ENCODE measurements at places on chromosomes 5 and 9.

DNA sequence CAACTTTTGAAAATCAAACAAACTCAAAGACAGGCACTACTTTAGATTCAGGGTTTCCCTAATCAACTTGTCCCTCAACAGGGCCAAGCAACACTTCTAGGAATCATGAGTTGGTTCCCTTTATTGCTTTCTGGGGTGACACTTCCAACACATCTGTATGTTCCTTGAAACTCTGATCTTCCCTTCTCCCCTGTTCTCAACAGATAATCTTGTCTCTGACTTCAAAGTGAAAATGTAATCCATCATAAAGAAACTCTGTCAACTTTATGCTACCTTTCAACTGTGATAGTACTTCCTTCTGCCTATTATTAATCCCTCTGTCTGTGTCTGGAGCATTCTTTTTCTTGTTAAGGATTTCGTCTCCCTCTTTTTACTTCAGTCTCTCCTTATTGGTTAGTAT, 250.1 kb upstream of the MEF2C start:
- no peak for DNase-seq

- no peak for DNase-seq
Observed at GRCh38 chr9:95004411-95005277, 278.1 kb downstream of the AOPEP start.

GRCh38 chr5:6868171-6868570, 154.9 kb downstream of the TENT4A start:
- DNase-seq, result no peak

GRCh38 chr5:3609120-3609681, 13.6 kb downstream of the IRX1 start:
- DNase-seq, result no peak

DNA sequence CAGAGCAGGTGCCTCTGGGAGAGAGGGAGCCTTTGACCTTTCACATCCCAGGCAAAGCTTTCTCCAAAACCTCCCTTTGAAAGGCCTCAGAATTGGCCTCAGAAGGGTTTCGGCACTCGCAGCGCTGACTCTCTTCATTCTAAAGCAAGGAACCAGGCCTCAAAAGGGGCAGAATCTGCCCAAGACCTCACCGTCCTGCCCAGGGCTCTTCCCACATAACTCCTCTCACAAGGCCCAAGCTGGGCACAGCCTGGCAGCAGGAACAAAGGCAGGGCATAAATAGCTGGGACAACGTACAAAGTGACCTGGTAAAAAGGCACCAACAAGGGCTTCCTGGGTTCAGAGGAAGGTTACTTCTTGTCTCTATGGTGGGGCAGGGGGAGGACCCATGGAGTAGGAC, 166.3 kb upstream of the FSTL4 start:
- no peak for DNase-seq

DNA sequence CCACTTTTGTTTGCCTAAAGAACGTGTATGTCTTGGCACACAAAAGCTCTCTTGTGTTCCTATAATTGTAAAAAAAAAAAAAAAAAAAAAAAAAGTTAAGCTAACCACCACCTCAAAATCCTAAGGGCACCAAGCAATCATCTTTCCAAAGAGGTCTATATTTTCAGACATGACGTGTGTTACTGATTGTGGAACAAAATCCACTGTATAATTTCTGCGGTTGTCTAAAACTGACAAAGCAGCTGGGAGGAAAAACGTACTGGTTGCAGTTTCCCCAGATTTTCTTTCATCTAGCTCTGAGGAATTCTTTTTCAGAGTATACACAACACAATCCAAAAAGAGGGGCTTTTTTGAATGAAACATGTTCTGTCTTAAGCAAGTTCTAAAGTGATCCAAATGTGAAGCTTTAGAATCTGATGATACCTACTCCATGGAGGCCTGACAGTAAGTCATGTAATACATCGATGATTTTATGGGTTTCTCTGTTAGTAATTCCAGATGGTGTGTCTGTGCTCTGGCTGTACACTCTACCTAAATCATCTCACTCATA, 375.6 kb upstream of the NUDT12 start:
- DNase-seq, result no peak

GRCh38 chr9:16182784-16183183, 629.9 kb downstream of the CCDC171 start:
- DNase-seq, result no peak

GRCh38 chr5:181138258-181138657, 7.3 kb upstream of the OR2V1 start:
- DNase-seq, result no peak

DNA sequence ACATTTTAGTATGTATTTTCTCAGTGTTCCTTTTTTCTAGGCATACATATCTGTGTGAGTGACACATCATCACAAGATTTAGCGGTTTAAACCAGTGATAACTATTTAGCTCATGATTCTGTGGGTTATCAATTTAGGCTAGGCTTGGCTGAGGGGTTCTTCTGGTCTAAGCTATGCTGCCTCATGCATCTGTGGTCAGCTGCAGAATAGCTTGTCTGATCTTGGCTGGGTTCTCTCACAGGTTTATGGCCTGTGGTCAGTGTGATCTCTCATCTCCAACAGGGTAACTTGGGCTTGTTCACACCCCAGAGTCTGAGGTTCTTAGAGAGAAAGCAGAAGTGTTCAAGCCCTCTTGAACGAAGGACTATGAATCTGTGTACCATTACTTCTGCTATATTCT, 363.3 kb downstream of the KDM4C start:
- DNase-seq, result no peak

DNA sequence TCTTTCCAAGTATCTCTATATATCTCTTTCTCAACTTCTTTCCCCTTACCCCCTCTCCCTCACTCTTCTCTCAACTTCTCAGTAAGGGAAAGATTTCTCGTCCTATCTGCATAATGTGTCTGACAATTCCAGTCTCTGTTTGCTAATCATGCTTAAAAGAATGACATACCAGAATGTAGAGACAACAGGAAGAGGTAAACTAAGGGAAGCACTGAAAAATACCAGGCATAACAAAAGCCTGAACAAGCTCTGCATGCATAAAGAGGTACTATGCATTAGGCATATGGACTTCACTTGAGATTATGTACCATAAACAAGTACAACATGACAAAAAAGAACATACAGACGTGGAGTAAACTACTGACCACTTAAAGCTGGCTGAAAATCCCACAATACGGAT, 62.6 kb downstream of the SEMA5A start:
- no peak for DNase-seq

Data from inflammatory macrophage treated with lipopolysaccharide for 4 hours (primary cell).